ENCODE measurements at places on chromosomes 3 and 15.

- DNase-seq = peak; percentile 5
Observed at GRCh38 chr15:50452927-50453326, 28.7 kb downstream of the USP8 start.

GRCh38 chr3:159182961-159183360 lies 381.1 kb downstream of the MFSD1 start:
- no peak for DNase-seq

GRCh38 chr15:87752250-87752951 lies 504.1 kb downstream of the NTRK3 start:
- DNase-seq = no peak

- no peak for DNase-seq
Observed at GRCh38 chr3:126104742-126105605, 21.1 kb upstream of the SLC41A3 start.

DNA sequence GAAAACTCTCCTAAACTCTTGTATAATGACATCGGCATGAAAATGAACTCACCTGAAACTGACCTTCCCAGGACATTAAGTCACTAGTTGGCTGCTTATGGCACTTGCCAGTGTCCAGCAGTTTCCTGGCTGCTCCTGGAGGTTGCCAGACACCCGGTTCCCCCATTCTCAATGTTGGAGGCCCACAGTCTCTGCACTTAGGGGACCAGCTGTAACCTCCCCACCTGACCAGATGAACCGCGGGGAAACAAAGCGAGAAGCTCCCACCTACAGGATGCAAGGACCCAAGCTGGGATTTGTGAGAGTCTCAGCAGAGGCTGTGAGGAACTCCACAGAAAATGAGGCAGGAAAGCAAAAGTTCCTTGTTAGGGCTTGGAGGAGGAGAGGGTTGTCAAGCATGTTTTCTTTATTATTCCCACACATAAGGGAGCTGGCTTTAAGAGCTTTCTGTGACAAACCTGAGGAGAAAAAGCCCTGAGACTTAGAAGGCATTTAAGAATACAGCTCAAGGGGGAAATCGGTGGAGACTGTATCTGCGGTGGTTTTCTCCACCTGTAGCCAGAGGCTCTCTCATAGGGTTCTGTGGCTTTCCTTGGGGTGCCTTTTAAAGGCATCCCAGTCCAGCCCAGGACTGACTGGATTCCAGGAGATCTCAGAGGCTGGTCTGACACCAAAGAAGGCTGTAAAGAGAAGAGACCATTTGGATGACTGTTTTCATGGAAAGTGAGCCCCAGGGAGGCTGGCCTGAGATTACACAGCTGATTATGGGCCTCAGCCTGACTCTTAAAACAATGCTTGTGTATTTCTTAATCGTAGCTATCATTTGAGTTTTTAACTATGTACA lies 4.6 kb downstream of the TPM1 start:
- DNase-seq = no peak

DNA sequence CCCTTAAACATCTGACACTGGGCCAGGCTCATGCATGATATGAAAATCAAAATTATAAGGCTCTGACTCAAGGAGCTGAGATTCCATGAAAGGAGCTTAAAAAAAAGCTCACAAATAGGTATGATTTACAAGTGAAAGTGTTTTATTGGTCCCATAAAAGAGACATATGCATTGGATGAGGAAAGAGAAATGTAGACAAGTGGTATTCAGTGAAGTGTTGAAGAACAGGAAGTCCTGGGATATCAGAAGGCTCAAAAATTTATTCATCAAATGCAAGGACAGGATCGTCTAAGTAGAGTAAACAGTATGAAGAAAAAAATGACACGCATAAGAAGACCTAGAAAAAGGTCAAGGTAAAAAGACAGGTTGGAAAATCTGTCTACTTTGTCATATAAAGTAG lies 188.9 kb downstream of the CBLB start:
- no peak for DNase-seq

DNA sequence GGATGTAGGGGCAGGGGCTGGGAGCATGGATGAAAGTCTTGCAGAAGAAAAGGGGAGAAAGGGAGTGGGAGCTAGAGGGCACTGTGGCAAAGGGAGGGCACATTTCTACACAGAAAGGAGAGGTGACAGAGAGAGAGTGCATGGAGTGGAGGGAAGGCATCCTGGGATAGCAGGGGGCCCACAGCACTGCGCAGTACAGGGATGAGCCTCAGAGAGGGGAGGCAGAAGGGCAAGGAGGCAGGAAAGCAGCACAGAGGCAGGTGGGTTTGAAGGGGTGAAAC lies 5.4 kb downstream of the STOML1 start:
- DNase-seq = no peak

Measured in hematopoietic multipotent progenitor cell treated with erythropoietin and hydrocortisone succinate and interleukin-3 and kit ligand, for 4 days (in vitro differentiated cells).